ENCODE measurements at places on chromosomes 6 and 20.

GRCh38 chr6:132703936-132704335 is 9.9 kb downstream of the VNN1 start:
- DNase-seq: no peak

- no peak for DNase-seq
Measured at GRCh38 chr6:107805504-107805903, 18.6 kb downstream of the SCML4 start.

DNA sequence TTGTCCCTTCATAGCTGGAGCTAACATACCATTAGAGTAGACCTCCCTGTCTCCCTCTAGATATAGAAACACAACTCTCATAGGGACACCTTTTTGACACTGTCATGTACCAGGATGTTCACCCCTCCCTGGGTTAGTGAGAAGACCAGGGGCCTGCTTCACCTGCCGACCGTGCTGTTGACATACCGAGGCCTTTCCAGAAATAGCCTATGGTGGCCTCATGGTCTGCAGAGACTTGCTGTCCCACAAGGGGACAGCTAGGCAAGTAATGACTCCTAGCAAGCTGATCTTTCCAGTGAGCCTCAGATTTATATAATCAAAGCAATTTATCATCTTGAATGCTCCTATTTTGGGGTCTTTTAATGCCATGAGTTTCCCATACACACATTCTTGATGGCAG is 15.0 kb downstream of the ZDHHC14 start:
- DNase-seq: no peak

DNA sequence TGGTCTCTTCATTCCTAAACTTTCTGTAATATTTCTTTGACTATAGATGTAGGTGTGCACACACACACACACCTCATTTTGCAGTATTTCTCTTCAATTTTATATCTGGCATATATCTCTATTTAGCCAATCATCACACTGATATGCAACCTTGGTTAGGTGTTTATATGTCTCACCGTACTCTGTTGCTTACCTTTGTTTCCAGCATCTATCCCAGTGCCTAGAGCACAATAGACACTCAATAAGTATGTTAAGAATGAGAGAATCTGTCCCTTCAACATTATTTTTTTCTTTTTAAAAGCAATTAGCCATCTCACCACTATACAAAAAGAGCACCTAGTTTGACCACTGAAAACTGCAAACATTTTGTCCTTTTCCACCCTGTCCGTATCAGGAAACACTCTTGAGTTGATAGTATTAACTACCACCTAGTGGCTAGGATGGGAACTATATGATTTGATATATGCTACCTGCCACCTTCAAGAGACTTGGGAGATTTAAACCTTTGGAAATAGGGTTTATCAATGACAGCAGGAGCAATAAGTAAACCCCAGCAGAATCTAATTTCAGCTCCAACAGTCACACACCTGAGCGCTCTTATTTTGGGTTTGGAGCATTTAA is 48.7 kb upstream of the RSPO3 start:
- DNase-seq: no peak

GRCh38 chr20:39627765-39628164 is 665.6 kb downstream of the DHX35 start:
- DNase-seq: no peak

GRCh38 chr6:106974999-106975737 is 639 bp upstream of the CD24 start:
- DNase-seq: peak; percentile 29

DNA sequence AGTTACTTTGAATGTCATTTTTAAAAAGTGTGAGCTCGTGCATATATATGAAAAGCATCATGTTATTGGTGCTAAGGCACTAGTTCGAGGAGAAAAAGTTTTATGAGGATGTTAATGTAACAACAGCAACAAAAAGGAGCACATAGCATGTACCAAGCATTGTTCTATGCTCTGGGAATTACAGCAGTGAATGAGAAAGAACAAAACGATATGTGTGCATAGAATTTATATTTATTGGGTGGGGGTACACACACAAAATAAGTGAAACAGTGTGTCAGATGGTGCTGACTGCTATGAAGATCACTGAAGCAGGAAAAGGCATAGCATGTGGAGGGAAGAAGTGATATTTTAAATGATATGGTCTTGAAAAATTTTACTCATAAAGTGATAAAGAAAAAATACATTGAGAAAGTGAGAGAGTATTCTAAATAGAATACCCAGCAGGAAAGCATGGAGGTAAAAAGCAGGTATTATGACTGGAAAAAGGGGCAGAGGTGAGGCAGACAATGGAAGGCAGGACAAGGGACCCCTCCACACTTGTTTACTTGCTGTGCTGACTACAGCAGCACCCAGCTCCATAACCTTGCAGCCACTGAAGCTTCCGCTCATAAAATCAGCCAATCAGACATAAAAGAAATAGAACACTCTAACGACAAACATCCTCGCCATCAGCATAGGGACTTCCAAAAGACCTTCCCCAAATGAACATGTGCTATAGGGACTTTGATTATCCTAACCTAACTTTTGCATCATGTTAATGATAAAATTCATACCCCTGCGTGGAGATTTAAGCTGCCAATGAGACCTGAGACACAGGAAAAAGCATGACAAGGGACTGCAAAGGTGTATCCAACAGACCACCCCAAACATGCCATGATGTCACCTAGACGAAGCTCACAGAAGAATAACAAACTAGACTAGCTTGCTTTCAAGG is 119.9 kb downstream of the HFE start:
- DNase-seq: no peak

GRCh38 chr6:78947962-78948361 is 80.6 kb downstream of the IRAK1BP1 start:
- DNase-seq: no peak
